ENCODE measurements at places on chromosomes 11 and 22.

DNA sequence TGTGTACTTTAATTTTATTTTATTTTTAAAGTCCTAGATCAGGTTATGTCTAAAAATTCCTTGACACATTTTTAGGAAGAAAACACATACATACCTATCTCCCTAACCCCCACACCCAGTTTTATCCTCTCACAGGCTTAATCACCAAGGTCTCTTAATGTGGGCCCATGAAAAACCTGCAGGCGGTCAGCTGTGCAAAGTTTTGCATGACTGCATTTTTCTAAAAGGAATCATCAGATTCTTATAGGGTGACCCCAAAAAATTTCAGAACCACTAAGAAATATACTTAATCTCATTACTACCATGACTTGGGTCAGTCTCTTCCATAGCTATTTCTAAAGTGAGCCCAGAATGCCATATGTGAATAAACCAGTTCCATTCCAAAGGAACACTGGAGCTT, 19.8 kb downstream of the SAA1 start:
- no peak for DNase-seq

GRCh38 chr11:128919216-128919615, 23.5 kb downstream of the TP53AIP1 start:
- no peak for DNase-seq

DNA sequence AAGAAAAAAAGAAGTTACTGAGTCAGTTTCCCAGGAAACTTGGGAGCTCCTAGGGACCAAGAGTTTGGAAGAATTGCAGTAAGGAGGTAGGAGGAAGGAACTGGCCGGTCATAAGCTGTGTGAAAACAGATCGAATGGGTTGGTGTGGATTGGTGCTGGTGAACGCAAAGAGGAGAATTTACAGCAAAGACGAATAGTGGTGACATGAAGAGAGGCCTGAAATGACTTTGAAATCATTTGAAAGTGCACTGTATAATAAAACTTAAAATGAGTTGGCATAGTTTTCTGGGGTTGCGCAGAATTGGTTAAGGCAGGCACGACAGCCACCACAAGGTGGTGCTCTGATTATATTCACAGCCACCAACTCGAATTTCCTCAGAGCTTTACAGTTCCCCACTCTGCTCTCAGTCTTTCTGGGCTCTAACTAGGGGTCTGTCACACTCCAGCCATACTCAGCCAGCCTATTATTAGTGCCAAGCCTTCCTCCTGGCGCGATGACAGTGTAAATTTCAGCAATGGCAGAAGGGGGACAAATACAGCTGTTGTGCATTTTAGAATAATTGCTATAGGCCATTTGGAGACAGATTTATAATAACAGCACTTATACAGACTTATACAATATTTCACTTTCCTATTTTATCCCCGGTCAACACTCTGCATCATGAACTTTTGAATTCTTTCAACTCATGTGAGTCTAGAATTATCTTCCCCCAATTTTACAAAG, 8.3 kb upstream of the HTR3B start:
- DNase-seq, result peak; percentile 55

- DNase-seq, result no peak
These were observed 36.5 kb downstream of the SDHD start for GRCh38 chr11:112123129-112123528.

DNA sequence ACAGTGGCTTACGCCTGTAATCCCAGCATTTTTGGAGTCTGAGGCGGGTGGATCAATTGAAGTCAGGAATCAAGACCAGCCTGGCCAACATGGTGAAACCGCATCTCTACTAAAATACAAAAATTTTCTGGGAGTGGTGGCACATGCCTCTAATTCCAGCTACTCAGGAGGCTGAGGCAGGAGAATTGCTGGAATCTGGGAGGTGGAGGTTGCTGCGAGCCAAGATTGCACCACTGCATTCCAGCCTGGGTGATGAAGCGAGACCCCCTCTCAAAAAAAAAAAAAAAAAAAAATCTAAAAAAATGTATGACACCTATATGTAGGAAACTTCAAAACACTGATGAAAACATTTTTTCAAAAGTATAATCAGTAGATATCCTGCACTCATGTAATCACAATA, 242.7 kb upstream of the CHORDC1 start:
- no peak for DNase-seq

DNA sequence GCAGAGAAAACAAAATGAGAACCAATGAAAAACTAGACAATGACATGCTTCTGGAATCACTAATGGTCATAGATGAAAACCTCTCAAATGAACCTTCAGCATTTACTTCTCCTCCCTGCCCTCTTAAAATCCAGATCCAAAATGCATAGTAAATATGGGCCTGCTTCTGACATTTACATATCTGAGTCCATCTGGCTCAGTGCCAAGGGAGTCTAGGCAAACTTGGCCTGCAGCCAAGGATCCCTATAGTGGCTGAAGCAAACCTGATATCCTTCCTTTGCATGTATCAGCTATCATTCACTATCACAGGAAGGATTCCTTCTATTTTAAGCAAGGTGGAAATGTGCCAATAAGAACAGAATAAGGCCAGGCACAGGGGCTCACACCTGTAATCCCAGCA, 104.8 kb downstream of the C11orf58 start:
- no peak for DNase-seq

- DNase-seq, result no peak
These were observed 30.4 kb downstream of the USH1C start for GRCh38 chr11:17513853-17514252.

DNA sequence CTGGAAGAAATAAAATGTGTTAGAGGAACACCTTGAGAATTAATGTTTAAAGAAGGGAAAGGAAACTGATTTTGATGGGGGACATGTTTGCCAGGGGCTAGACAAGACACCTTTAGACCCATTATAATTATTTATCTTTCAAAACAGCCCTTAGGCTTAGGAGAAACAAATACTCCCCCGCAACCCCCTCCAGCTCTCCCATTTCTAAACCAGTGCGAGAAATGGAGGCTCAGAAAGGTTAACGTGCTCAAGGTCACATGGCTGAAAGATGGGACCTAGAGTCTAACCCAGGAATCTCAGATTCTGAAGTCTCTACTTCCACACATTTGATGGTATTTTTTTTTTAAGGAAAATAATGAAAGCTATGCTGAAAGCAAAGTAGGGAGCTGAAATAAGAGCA, 18.0 kb downstream of the EHF start:
- no peak for DNase-seq

- DNase-seq, result no peak
These were observed at the start of gene ZP1 for GRCh38 chr11:60866911-60867870. Gene ZP1, plus strand, starts transcription at chr11:60867542. Its CDS starts 20 bp downstream, at chr11:60867562.

DNA sequence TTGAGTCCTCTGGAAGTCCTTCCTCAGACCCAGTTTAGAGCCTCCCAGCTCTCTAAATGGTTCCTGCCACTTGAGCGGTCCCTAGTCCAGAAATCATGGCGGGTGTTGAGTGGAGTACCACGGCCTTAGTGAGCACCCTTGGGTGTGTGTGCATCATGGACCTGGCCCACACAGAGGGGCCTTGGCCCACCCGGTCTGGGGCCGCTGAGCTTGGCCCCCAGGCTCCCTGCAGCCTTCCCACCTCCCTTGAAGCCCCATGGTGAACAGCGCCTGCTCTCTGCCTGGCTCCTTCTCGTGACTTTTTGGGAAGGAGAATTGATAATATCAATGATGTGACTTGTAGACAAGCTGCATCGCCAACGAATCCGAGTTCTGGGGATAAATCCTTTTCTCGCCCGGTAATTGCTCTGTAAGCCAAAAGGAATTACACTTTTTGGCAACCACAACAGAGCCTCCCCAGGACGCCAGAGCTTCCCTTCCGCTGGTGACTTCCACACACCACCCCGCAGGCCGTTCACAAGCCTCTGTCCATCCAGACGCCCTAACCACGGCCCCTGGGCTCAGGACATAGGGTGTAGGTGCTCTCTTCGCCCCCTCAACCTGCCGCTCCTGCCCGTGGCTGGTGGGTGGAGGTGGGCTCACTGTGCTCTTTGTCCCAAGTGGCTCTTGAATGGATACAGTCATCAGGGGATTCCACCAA, 93.8 kb downstream of the NECTIN1 start:
- no peak for DNase-seq

DNA sequence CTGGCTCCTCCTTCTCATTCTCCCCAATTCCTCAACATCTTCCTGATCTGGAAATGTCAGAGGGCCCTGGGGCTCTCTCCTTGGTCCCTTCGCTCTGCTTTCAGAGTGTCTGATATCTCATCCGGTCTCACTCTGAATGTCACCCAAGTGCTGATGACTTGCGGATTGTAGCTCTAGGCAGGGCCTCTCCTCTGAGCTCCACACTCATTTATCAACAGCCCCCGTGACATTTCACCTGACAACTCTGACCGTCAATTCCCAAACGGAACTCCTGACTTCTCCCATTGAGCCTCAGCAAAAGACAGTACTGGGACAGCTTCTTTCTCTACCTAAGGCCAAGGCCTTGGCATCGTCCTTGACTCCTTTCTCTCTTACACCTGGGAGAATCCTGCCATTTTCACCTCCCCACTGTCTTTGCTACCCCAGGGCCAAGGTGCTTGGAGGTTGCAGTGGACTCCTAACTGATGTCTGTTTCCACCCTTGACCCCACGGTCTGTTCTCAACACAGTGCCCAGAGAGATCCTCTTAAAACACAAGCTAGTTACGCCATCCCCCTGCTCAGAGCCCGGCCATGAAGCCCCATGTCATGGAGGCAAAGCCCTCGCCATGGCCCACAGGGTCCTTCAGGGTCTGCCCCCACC, 57.5 kb upstream of the THY1 start:
- no peak for DNase-seq

DNA sequence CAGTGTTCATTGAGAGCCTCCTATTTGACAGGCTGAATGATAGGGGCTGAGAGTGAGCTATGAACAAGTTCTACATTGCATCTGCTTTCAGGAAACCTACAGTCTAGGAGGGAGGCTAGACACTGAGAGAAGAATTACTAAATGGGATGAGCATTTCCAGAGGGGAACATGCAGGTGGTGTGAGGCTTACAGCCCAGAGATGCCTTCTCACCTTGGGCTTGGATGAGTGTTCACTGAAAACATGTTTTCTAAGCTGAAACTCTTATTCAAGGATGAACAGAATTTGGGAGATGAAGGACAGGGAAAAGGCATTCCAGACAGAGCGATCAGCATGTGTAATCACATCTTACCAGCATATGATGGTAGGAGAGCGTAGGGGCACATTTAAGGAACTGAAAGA, 177.5 kb upstream of the E2F8 start:
- no peak for DNase-seq

GRCh38 chr11:30429550-30429949, 106.6 kb downstream of the ARL14EP start:
- no peak for DNase-seq

DNA sequence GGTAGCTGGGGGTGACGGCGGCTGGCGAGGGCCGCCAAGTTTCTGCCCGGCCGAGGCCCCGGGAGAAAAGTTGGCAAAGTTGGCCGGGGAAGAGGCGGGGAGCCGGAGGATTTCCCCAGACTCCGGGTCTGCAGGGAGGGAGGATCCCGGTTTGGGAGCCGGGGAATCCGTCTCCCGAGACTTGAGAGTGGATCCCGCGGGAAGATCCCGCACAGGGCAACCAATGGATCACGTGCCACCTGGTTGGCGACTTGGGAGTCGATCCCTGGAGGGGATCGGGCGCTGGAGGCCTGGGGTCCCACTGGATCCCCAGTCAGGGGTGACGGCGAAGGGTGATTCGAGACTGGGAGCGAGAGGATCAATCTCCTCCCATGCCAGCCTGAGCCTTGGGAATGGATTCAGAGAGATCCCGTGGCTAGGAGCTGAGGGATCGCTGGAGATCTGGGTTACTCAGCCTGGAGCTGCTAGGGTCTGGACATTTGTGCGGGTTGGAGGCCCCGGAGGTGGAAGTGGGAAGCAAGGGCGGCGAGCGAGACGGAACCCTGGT, 394 bp downstream of the KIAA1671 start:
- no peak for DNase-seq

DNA sequence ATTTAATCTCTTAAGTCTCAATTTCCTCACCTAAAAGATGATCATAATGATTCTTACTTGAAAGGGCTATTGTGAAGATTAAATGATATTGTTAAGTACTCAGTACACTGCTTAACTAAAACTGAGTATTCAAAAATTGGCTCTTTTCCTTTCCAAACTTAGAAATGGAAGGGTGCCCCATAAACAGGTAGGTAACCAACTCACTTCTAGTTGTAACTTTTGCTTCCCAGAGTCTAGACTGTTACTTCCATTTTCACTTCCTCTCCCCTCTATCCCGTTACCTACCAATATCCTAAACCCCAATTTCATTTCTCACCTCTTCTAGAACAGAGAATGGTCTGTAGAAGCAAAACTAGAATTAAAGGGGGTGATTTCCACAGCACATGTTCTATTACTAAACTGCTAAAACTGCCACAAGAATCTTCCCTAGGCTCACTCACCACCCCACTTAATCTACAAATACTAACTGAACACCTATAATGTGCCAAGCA, 50.0 kb downstream of the RRAS2 start:
- DNase-seq, result no peak

- no peak for DNase-seq
These were observed 146.8 kb upstream of the SYT13 start for GRCh38 chr11:45432910-45433309.

- DNase-seq, result peak; percentile 74
These were observed 68.1 kb downstream of the LIF start for GRCh38 chr22:30178181-30179126.

DNA sequence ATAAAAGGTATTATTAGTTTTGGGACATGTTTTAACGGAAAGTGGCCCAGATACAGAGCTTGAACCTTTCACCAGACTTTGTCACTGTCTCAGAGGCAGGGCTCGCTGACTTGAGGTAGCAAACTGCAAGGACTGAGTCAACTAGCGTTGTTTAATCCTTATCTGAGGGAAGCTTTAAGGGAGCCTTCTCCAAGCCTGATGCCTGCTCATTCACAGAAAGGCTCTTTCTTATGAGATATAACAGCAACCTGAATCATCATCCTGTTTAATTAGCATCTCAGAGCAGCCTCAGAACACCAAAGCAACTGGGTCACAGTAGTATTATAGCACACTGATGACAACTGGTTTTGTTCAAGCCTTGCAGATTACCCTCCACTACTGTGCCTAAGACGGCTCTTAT, 54.2 kb upstream of the CYP2D6 start:
- DNase-seq, result no peak

- DNase-seq, result no peak
These were observed 298.4 kb upstream of the LUZP2 start for GRCh38 chr11:24198481-24198880.

- no peak for DNase-seq
These were observed 105.7 kb upstream of the B3GAT1 start for GRCh38 chr11:134517621-134518293.

DNA sequence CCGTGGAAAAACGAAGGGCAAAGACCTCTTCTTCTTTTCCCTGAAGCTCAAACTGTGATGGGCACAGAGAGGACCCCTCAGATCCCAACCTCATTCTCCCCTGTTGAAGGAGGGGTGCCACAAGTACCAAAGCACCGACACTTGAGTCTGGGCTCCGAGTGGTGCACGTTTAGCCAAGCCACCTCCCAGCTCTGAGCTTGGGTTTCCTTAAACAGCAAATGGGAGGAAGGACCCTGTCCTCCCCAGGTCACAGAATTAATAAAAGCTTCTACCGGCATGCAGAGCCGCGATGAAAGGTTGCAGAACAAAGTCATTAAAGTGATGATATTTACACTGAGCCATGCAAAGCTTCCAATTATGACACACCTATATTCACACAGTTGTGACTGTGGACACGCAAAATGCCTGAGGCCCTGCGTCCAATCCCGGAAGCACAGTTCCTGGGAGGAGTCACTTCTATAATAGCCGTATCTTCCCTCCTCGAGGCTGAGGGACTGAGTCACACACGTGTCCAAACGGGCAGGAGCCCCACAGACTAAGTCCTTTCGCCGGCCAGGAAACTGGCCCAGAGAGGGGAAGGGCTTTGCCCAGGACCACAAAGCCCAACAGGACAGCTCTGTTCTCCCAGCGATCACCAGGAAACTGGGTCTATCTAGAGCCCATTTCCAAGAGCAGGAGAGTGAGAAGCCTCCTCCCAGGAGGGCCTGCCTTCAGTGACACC, 922 bp upstream of the CSNK1E start:
- DNase-seq, result no peak
